ENCODE measurements at places on chromosomes 2 and 18. TPM values are rescaled to one million over a fixed set of nuclear protein-coding genes. Genes with fewer than 3 reads are reported as not detected.

DAW1 gene
- total RNA-seq, result not detected

GPR35 gene
- total RNA-seq, result 2.5 TPM

PROKR1 gene
- not detected for total RNA-seq

SOCS6 gene
- 0.42 TPM for total RNA-seq

LYPD6B gene
- total RNA-seq, result not detected

ASAP2 gene
- 0.15 TPM for total RNA-seq

SP140 gene
- 95.1 TPM for total RNA-seq

RAB11FIP5 gene
- 7.3 TPM for total RNA-seq

MAB21L4 gene
- not detected for total RNA-seq

QPCT gene
- not detected for total RNA-seq

AOX1 gene
- total RNA-seq, result 0.79 TPM

GNAL gene
- total RNA-seq, result 0.05 TPM

R3HDM1 gene
- 61.9 TPM for total RNA-seq

CNGA3 gene
- total RNA-seq, result not detected

TEX44 gene
- total RNA-seq, result not detected
